Esophagus mucosa (tissue), 1 donor: ENCODE measurements at places on chromosomes 12 and 14.

- no peak for ATAC-seq
These were observed 67.9 kb upstream of the PLXNC1 start for GRCh38 chr12:94080341-94081009.

DNA sequence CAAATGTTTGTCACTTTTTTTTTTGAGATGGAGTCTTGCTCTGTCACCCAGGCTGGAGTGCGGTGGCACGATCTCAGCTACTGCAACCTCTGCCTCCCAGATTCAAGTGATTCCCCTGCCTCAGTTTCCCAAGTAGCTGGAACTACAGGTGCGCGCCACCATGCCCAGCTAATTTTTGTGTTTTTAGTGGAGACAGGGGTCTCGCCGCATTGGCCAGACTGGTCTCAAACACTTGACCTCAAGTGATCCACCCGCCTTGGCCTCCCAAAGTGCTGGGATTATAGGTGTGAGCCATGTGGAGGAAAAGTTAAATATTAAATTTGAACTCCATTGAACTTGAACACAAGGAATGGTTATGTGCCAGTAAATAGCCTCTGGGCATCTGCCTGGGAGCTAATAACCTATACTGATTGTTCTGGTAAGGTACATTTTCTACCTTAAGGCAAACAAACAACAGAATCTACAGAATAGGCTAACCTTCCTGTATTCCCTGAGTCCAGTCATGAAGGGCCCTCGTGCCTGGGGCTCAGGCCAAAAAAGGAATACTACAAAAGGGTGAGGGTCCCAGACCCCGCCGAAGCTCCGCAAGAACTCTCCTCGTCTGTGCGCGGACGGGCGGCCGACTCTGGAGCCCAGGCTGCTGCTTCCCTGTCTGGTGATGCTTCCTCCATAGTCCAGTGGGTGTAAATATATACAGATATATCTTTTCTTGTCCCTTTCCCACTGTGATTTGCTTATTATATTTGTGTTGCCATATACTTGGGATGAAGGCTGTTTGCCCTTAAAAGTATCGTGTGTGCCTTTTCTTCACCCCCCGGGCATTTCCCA, 74.0 kb upstream of the EIF5 start:
- peak; percentile 28 for ATAC-seq

GRCh38 chr12:108647585-108648287, 14.0 kb upstream of the SELPLG start:
- no peak for ATAC-seq

DNA sequence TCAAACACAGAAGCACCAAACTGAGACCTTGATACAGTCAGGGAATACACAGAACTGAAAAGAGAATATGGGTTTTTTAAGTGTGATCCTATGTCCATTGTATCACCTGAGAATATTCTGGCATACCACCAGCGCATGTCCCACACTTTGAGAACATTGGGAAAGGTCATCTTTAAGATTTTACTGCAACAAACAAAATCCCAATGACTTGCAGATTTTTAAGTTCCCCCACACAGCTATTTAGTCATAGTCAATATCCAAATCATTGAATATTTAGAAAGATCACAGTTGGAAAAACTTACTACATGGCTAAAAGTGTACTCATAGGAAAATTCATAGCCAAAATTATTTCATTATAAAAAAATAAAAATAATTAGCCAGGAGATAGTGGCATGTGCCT, 54.5 kb downstream of the TRPV4 start:
- no peak for ATAC-seq

- no peak for ATAC-seq
These were observed 687.5 kb upstream of the FBXO33 start for GRCh38 chr14:40119765-40120164.

DNA sequence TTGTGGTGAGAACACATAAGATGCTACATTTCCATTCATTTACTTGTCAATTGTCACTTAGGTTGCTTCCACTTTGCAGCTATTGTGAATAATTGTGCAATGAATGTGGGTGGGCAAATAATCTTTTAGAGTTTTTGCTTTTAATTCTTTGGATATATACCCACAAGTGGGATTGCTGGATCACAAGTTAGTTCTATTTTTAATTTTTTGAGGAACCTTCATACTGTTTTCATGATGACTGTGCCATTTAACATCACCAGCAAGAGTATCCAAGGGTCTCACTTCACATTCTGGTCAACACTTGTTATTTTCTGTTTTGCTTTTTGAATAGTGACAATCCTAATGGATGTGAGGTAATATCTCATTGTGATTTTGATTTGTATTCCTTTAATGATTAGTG, 10.5 kb downstream of the CLEC6A start:
- no peak for ATAC-seq

- ATAC-seq = peak; percentile 52
These were observed 426.9 kb upstream of the MIS18BP1 start for GRCh38 chr14:45679853-45680252.

DNA sequence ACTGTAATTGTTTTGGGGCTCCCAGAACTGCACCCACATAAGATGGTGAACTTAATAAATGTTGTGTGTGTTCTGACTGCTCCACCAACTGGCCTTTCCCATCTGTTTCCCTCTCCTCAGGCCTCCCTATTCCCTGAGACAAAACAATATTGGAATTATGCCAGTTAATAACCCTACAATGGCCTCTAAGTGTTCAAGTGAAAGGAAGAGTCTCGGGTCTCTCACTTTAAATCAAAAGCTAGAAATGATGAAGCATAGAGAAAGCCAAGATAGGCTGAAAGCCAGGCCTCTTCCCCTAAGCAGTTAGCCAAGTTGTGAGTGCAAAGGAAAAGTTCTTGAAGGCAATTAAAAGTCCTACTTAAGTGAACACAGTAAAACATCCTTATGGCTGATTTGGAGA, 13.4 kb downstream of the ACOT6 start:
- ATAC-seq = no peak

DNA sequence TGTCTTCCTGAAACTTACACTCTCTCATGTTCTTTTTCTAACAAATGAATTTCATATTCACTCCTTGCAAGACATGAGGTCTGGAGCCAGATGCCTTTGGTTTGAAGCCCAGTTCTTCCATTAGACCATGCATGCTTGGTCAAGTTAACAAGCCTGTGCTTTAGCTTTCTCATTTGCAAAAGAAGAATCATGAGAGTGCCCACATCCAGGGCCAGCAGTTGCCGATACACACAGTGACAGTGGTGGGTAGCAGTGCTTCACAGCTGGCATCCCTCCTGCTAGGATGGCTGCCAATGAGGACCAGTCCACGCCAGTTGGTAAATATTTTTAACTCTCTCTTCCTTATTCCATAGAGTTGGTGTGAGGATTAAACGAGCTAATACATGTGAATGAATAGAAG, 163.1 kb downstream of the PHLDA1 start:
- peak; percentile 29 for ATAC-seq

DNA sequence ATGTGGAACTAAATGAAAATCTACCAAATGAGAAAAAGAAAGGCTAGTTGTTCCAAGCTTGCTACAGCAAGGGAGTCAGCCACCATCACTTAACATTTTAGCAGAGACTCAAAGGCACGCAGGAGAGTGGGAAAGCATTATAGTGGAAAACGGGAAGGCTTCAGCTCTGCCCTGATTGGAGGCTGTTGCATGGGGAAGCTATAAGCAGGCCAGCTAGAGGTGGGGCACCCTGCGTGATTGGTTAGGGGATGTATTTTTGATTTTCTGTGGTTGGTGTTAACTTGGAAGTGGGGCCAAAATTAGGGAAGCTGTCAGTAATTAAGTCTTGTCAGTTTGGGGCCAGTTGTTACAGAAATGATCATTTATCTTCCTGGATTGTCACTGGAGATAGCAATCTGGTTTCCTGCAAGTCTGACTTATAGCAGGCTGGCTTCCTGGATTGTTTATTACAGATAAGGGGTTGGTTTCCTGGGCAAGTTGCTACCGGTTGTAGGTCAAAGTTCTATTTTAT, 93.9 kb downstream of the FAR2 start:
- ATAC-seq = no peak

GRCh38 chr12:80192087-80192486, 92.8 kb downstream of the OTOGL start:
- no peak for ATAC-seq

DNA sequence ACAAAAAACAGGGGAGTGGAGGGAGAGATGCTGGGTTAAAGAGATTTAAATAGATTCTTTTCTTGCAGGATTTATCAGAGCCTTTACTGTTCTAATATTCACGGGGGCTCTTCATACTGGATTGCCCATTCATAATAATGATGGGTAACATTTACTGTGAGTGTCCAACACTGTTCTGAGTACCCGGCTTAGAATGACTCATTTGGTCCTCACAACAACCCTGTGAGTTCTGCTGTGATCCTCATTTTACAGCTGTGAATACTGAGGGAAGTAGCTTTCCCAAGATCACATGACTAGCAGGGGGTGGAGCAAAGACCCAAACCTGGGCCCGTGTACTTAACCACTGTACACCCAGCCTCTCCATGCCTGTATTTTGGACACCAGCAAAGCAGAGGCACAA, 113.4 kb downstream of the NT5DC3 start:
- ATAC-seq = no peak

GRCh38 chr12:10301103-10301502, 6.6 kb upstream of the KLRD1 start:
- no peak for ATAC-seq

DNA sequence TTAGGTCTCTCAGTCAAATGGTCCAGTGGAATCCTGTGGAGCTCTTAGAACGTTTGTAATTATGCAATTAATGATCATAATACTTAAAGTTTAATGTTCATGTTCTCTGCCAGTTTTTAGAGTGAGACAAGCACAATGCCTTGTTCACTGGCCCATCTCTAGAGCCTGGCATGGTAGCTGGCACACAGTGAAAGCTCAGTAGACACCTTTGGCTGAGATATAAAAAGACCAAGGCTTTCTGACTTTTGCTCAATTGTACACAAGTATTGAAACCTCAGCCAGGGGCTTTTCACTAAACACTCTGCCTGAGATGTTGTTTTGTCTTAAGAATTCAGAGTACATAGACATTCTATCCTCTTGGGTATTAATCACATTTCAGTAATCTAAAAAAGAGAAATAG, 241.8 kb upstream of the ATP2B1 start:
- ATAC-seq = no peak

DNA sequence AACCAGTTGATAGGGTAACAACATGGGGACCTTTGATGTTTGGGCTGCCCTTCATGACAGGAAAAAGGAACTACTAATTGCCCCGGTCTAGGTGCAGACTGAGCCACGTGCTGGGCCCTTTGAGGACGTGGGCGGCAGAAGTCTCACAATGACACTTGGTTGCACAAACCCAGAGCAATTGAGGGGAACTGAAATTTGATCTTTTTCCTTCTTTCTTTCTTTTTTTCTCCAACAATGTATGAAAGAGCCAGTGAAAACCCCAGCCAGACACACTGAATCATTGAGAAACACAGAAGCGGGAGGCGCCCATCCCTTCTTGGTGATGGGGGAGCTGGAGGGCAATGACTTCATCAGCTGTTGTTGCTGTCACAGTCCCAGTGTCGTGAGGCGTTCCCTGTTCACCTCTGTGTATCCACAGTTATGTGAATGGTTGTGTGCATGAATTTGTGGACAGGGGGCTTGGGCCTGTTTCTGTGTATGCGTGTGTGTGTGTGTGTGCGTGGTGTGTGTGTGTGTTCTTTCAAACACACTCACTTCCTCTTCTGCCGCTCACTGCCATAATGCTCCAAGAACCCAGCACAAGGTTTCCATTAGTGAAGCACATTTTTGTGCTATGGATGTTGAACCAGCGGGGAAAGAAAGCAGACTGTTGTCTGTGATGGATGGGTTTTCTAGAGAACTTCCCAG, 137.5 kb upstream of the CCND2 start:
- ATAC-seq = no peak

DNA sequence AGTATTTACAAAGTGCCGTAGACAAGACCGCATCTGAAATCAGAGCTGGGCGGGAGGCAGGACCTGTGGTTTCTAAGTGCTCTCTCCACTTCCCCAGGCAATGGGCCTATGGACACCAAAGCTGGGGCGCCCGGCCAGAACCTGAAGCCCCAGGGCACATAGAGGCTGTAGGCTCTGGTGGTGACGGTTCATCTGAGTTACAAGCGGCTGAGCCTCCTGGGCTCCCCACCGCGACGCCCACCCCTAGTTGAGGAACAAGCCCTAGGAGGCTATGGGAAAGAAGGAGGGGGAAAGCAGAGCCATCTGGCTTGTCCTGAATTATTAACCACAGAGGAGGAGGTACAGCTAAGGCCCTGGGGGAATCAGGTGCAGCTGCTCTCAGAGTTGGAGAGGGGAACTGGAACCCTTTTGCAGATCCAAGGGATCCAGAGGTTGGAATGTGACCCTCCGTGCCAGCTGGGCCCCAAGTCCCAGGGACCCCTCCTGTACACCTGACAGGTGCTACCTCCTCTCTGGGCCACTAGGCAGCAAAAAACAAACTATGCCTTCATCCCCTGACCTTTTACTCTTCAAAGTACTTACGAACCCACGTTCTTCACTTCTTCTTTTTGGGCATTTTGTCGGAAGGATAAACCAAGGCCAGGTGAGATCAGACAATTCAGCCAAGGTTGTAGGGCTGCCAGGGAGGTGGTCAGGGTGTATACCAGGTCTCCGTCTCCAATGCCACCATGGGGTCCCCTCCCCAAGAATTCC, 77.2 kb downstream of the ARL6IP4 start:
- no peak for ATAC-seq
